ENCODE measurements at places on chromosomes 1 and 21.

DNA sequence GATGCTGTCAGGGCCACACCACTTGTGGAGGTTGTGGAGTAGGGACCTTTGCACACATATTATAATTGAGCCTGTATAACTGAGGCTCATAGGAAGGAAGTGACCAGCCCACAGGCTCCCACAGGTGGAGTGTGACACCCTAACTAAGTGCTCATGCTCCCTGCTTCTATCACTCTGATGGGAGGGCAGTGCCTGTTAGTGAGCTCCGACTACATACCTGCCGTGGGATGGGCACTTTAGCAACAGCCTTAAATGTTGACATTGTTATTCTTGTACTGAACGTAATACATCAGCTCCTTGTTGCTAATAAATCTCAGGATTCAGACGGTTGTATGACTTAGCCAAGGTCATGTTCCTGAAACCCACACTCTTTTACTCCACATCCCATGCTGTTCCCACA is 58.0 kb downstream of the BEND5 start:
- no peak for DNase-seq

- no peak for DNase-seq
Measured at GRCh38 chr1:78676347-78676982, 26.8 kb downstream of the IFI44 start.

- no peak for DNase-seq
Measured at GRCh38 chr1:201925981-201926645, 20.2 kb downstream of the LMOD1 start.

- no peak for DNase-seq
Measured at GRCh38 chr1:9589144-9589718, 520 bp downstream of the TMEM201 start.

DNA sequence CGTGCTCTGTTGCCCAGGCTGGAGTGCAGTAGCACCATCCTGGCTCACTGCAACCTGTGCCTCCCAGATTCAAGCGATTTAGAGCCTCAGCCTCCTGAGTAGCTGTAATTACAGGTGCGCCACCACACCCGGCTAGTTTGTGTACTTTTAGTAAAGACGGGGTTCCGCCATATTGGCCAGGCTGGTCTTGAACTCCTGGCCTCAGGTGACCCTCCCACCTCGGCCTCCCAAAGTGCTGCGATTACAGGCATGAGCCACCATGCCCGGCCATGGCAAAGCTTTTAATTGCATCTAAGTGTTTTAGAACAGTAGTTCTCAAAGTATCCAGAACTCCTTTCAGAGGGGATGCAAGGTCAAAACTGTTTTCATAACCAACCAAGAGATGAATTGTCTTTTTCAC is 25.1 kb upstream of the IFNGR2 start:
- no peak for DNase-seq

- DNase-seq, result no peak
Measured at GRCh38 chr21:45957551-45957950, 24.0 kb upstream of the COL6A1 start.

- DNase-seq, result no peak
Measured at GRCh38 chr1:28510273-28510969, 4.6 kb downstream of the RCC1 start.

- no peak for DNase-seq
Measured at GRCh38 chr1:89198491-89199072, at the start of gene GBP4. Gene GBP4 (minus strand): TSS chr1:89198942. CDS start chr1:89198834, 108 bp downstream.

DNA sequence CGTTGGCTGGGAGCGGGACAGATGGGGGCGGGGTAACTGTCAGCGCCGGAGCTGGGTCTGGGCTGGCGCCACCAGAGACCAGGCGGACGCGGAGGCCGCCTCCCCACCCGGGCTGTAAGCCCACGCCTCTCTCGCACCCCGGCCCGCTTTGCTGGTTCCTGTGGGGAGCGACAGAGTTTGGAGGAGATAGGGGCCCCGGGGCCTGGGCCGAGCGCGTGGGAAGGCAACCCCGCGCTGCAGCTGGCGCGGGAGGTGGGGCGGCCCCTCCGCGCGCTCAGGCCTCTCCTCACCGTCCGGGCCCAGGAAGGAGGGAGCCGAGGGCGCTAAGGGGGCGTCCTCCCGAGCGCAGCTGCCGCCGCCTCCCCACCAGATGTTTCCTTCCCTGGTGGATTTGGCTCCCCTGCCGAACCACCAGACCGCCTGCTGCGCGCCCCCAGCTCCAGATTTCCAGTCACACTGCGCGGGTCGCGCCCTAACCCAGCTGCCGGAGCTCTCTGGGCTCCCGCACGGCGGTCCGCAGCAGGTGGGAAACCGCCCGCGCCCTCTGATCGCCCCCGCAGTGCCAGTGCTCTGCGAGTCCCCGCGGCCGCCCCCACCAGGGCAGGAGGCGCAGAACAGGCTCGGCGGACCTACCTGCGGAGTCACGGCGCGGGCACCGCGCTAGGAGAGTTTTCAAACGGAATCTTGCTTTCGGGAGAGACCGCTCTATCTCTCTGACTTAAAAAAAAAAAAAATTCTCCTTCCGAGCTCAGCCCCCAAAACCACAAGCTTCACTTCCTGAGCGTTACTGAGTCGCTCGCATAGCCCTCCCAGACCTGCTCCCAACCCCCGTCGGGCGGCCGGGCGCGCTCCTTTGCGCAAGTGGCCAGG is 1.1 kb downstream of the GFI1 start:
- no peak for DNase-seq

DNA sequence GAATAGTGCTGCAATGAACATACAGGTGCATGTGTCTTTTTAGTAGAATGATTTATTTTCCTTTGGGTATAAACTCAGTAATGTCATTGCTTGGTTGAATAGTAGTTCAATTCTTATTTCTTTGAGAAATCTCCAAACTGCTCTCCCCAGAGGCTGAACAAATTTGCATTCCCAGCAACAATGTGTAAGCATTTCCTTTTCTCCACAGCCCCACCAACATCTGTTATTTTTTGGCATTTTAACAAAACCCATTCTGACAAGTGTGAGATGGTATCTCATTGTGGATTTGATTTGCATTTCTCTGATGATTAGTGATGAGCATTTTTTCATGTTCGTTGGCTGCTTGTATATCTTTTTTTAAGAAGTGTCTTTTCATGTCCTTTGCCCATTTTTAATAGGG is 21.9 kb upstream of the EEIG2 start:
- DNase-seq, result no peak

GRCh38 chr1:91891969-91892368 is 6.0 kb upstream of the TGFBR3 start:
- no peak for DNase-seq

- no peak for DNase-seq
Measured at GRCh38 chr1:247539215-247539614, 3.0 kb upstream of the OR2C3 start.

DNA sequence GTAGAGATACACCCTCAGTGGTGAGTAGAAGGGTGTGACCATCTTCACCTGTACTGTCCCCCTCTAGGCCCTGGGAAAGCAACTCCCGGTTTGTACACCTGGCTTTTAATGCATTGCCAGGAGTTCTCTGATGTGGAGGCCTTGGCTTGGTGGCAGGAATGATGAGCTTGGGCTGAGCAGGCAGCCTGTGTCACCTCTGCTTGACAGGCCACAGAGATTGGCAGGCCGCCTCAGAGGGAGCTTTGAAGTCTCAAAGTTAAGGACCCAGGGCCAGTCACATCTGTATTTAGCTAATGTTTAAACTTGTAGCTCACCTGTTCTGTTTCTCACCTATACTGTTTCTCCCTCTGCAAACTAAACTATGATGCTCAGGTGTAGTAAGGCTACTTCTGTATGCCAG is 28.5 kb downstream of the HUNK start:
- DNase-seq, result no peak

GRCh38 chr1:118223426-118223825 is 38.4 kb upstream of the SPAG17 start:
- DNase-seq, result no peak

DNA sequence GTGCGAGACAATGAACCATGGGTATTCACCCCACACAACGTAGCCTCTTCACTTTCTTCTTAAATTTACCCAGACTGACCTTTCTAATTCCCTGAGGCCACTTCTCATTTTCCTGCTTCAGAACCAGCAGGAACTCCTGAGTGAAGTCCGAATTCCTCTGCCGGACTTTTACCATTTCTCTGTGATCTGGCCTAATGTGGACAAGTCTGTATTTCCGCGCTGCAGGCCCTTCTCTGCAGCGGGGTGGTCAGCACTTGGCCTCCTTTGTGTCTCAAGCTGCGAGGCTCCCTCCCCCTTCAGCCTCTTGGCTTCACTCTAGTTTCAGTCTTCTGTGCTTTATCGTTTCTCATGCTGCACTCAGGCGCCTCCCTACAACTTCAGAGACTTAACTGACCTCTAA is 9.4 kb upstream of the CTBS start:
- no peak for DNase-seq

- DNase-seq, result no peak
Measured at GRCh38 chr1:4877426-4877825, 223.0 kb downstream of the AJAP1 start.

GRCh38 chr21:14751602-14752344 is 205.7 kb upstream of the SAMSN1 start:
- no peak for DNase-seq

GRCh38 chr1:87150143-87150542 is 178.5 kb upstream of the LMO4 start:
- no peak for DNase-seq

- no peak for DNase-seq
Measured at GRCh38 chr1:22702296-22703085, 8.1 kb upstream of the EPHB2 start.

DNA sequence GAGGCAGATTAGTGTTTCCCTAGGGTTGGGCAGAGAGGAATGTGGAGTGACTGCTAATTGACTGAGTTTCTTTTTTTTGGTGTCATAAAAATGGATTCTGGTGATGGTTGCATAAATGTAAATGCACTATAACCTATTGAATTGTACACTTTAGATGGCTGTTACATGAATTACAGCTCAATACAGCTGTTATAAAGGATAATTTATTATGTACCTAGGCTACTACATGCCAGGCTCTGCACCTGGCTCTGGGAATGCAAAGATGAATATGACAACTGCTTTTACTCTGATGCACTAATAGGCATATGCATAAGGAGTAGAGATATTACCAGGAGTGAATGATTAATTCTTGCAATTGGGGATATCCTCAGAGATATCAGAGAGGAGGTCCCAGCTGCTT is 345.3 kb downstream of the PTBP2 start:
- DNase-seq, result no peak

DNA sequence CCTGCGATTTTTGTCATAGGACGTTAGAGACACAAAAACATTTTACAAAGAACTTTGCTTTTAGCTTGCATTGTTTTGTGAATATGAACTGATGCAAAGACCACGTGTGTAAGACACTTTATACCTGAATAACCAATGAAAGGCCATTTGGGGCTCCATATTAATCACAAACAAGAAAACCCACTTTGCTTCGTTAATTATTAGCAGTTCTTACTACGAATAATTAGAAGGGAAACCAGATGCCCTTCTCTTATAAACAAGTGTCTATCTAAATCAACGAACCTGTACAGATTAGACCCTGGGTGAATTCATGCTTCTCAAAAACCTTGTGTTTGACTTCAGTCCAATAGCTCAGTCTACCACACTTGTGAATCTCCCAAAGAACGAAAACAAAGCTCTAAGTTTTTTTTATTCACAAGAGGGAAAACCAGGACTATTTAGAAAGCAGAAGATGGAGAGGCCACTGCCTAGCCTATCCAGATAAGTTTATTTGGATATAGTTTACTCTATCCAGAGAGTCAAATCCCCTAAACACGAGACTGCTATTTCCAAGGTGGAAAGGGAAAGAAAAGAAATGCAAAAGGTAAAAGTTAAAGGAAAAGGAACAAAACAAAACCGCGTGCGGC is 897 bp downstream of the CYYR1 start:
- DNase-seq, result no peak

DNA sequence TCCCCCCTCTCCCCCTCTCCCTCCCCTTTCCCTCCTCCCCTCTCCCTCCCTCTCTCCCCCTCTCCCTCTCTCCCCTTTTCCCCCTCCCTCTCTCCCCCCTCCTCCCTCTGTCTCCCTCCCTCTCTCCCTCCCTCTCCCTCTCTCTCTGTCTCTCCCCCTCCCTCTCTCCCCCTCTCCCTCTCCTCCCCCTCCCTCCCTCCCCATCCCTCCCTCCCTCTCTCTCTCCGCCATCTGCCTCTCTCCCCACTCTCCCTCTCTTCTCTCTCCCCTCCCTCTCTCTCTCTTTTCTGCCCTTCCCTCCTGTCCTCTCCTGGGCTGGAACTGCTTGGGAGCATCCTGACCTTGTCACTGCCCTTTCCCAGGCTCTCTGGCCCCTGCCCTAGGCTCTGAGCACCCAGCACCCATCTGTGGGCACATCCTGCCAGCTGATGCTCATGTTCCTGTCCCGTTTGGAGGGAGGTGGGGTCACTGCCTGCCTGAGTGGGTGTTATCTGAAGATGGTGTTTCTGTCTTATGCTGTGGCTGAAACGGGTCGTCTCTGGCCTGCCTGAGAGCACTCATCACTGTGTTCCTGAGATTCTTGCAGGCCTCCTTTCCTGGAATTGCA is 10.8 kb downstream of the FTCD start:
- no peak for DNase-seq

GRCh38 chr1:150576794-150577556 is 2.4 kb downstream of the MCL1 start:
- no peak for DNase-seq

DNA sequence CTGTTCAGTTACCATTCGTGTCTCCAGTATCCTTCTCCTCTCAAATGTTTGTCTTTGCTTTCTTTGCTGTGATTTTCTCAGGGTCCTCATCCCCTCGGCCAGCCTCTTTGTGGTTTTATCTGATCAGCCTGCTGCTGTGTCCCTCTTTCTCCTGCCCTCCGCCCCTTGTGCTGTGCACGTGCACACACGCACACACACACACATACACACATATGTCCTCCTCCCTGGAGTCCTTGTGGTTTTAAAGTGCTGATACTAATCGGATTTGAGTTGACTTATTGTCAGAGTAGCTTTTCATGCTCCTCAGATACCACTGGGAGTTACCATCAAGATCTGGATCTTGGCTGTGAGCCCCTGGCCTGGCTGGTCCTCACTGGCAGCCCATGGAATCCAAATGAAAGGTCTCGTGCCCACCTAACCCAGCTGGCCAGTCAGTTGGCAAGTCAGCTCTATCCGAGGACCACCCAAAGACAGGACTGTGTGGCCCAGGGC is 34.1 kb downstream of the QSOX1 start:
- DNase-seq, result no peak
